ENCODE measurements at places on chromosomes 2 and 18.

DNA sequence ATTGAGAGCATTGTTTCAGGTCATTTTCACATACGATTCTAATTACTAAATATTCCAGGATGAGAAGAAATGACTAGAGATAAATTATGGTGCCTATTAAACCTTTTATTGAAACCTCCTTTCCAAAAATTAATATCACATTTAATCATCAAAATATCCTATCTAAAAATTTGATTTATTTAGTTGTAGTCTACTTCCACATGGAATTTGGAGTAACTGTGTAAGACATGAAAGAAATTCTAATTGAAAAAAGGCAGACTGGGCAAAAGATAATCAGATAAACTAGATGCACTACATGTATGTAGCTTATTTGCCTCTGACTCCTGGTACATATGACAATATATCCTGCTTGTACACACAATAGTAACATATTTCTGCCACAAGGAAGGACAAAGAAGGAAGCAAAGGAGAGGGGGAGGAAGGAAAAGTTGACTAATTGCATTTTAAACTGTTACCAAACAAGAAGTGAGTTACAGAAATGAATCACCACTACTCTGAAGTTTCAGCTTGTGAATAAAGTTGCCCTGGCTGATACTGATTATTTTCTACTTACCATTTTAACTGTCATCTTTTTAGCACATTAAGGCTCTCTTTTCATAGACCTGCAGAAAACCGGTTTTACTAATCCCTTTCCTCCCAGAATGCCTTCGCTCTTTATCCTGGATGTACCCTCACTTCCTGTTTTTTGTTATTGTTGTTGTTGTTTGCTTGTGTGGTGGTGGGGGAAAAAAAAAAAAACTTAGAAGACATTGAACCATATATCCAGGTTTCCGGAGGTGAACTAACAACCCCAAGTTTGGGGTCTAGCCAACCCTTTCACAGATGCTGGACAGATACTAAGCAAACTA is 28.4 kb downstream of the NRXN1 start:
- no peak for DNase-seq

- no peak for DNase-seq
Observed at GRCh38 chr2:128754246-128754724, 435.6 kb upstream of the HS6ST1 start.

DNA sequence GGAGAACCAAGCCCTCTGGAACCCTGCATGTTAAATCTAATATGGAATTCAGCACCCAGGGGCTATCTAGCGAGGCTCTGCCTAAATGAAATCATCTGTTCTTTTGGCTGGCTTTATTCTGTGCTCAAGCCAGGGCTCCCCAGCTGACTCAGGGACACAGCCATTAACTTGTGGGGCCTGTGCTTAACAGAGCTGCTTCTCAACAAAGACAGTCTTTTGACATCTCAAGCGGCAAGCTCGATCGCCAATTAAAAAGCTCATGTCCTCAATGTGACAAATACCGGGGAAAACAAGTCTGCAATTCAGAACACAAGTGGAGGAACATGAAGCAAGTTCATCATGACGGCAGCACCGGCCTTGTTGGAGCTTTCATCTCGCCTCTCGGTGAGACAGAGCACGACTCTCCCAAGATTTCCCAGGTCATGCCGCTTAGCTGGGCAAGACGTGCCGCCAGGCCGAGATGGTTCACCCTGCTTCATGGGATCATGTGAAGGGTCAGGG is 64.9 kb downstream of the KLHL29 start:
- DNase-seq, result no peak

DNA sequence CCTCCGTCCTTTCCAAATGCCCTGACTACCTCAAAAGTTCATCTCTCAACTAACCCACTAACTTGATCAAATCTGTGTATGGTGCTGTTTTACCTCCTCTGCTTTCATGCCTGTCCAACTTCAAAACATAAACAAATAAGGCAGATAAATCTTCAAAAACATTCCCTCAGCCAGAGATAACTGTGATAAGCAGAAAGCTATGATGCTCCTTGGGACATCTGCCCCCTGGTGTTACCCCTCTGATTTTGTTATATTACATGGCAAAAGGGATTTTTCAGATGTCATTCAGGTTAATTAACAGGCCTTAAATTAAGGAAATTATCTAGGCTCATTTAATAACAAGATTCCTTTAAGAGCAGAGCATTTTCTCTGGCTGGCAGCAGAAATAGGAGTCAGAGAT is 810.8 kb upstream of the CHAC2 start:
- no peak for DNase-seq

GRCh38 chr2:12243381-12243780 is 473.4 kb upstream of the TRIB2 start:
- no peak for DNase-seq

DNA sequence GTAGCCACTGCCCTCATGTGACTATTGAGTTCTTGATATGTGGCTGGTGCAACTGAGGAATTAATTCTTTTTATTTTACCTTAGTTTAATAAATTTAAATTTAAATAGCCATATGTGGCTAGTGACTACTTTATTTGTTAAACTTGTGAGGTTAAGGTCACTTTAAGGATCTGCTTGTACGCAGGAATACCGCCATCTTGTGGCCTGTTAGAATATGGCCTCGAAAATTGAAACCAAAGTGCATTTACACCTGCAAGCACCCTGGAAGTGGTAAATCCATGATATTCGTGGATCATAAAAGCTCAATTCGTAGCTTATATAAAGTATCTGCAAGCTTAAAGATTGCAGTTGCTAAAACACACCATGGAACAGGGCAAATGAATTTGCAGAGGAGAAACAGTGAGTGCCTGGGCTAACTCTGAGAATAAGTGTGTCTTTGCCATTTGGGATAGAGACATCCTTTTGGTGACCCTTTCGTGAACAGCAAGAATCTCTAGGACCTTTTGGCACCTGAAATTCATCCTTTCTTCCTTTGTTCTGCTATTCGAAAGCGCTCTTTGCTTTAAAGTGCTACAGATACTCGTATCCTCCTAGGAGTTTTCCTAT is 59.9 kb upstream of the REG3A start:
- no peak for DNase-seq

DNA sequence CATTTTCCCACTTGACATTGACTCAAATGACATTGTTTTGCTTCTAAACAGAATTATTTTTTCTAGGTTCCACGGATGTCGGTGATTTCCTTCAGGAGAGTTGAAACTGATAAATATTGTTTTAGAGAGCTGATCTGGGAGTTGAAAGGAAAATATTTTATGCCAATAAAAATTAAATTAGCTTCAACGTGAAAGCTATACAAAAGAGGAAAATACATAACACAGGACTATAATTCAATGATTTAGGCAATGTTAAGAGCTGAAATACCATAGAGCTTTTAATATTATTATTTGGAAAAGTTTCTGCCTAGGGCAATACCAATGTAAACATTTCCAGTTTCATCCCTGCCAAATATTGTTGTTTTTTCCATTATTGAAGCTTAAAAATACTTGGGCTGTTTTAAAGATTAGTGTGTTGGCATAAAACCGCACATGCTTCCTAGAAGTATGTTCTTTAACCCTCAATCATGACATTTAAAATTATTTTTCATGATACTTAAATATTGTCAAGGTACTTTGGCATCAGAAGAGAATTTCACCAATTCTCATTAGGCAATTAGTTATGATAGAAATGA is 18.6 kb upstream of the PDE1A start:
- DNase-seq, result no peak

DNA sequence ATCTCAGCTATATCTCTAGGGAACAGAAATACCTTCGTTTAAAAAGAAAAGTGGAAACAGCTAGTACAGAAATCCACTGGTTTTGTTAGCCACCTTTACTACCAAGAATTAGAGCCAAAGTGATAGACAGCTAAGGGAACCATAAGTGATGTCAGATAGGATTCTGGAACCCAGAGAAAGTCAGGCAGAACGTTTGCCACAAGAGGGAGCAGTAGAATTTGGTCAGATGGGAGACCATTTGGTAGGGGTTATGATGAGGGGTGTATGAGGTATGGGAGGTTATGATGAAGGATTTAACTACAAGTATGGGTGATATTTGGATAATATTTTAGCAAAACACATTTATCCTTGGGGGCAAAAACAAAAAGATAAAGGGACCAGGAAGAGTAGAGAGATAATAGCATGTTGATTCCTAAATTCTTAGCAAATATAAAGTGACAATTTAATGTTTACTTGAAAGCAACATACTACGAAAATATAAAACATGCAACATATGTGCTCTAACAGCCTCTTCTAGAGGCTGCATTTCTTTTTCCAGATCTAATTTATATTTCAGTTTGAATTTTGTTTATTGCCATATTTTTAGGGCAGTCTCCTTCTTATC is 3.3 kb downstream of the SLC8A1 start:
- DNase-seq, result no peak

GRCh38 chr2:23523373-23524260 is 138.6 kb downstream of the KLHL29 start:
- no peak for DNase-seq

DNA sequence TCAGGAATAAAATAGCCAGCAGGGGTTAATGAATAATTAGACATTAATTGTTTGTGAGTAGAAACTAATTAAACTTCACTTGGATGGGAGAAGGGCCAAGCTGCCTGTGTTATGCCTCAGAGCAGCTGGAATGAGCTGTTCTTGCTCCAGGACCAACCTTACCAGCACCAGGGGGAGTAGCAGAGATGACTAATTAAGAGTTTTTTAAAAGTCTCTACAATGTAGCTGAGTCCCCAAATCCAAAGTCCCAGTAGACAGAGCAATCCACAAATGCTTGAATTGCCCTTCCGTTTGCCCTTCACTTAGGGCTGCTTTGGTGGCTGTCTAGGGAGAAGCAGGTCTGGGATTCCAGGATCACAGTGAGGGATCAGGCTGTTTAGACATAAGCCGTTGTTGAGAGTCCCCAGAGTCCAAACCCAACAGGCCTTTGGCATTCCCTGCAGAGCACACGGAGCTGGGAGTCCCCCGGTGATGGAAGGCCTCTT is 59.4 kb downstream of the RHOB start:
- no peak for DNase-seq

GRCh38 chr2:119243621-119244020 is 20.0 kb downstream of the STEAP3 start:
- no peak for DNase-seq

DNA sequence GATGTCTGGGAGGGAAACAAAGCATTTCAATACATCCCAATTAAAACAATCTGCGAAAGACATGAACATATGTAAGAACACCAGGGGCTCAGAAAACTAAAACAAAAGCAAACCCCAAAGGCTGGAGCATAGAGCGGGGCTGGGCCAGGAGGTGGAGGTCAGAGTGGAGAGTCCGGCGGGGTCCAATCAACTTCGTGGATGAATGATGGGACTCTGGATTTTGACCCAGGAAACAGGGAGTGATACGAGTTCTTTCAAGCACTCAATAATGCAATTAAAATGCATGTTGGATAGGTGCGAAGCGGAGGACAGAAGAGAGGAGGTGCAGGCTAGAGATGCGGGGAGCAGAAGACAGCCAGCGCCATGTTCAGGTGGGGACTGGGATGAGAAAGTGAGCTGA is 200.7 kb upstream of the PXDN start:
- no peak for DNase-seq

- no peak for DNase-seq
Observed at GRCh38 chr2:178244777-178245176, 50.5 kb downstream of the OSBPL6 start.

DNA sequence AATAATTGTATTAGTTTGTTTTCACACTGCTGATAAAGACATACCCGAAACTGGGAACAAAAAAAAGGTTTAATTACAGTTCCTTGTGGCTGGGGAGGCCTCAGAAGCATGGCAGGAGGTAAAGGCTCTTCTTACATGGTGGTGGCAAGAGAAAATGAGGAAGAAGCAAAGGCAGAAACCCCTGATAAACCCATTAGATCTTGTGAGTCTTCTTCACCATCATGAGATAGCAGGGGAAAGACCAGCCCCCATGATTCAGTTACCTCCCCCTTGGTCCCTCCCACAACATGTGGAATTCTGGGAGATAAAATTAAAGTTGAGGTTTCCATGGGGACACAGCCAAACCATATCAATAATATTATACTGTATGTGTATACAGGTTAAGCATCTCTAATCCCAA is 73.3 kb upstream of the CABLES1 start:
- no peak for DNase-seq

DNA sequence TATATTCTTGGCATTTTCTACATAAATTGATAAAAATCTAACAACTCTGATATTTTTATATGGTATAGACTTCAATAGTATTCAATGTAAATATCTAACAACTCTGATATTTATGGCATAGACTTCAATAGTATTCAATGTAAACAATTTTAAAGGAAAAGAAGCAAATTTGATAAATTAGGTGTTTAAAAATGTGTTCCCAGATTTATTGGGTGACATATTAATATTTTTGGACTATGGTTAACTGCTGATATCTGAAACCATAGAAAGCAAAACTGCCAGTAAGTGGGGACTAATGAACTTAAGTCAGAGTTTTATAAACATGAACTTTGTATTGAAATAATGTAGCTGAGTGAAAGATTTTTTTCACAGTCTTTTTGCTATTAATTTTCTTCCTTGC is 1576.0 kb upstream of the DDX18 start:
- DNase-seq, result no peak

- no peak for DNase-seq
Observed at GRCh38 chr2:164917296-164917903, 37.9 kb downstream of the SLC38A11 start.
